ENCODE measurements at places on chromosomes 4 and X. TPM values are rescaled to one million over a fixed set of nuclear protein-coding genes. Genes with fewer than 3 reads are reported as not detected.

GRCh38 chr4:153832720-153833287 lies 43.9 kb upstream of the SFRP2 start:
- no peak for DNase-seq

DNA sequence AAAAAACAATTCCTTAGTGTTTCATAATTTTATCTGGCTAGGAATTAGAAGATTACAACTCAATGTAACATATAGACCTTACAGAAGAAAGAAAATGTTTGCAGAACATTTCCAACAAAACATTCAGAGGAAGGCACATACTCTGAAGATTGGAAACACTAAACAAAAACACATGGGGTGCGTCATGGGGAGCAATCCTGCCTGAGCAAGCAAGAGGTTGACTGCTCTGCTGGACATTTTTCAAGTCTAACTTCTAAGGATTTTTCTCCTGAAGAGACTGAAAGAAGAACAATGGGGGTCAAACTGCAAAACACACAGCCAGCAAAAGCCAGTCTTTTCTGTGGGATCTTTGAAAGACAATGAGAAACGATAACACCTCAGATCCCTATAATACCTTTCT lies 182.8 kb downstream of the GUCY2F start:
- no peak for DNase-seq

DNA sequence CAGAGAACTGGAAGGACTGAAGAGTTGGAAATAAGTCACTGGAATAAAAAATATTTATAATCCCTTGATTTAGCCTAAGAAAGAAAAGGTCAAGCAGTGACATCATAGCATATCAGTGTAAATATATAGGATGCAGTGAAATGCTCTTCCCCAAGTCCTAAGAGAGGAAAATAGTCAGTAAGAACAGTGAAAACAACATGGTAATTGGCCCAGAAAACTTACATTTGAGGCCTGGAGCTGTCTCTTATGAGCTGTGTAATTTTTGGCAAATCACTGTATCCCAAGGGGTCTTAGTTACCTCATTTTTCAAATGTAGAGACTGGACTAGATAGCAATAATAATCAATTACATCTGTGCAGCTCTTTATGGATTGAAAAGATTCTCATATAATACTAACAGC lies 255.7 kb upstream of the AR start:
- DNase-seq: no peak

The BMP3 gene
- 0.68 TPM for total RNA-seq

- no peak for DNase-seq
Observed at GRCh38 chr4:7347981-7348380, 86.7 kb downstream of the PSAPL1 start.

GRCh38 chrX:123731987-123732669 lies 724 bp downstream of the THOC2 start:
- no peak for DNase-seq

DNA sequence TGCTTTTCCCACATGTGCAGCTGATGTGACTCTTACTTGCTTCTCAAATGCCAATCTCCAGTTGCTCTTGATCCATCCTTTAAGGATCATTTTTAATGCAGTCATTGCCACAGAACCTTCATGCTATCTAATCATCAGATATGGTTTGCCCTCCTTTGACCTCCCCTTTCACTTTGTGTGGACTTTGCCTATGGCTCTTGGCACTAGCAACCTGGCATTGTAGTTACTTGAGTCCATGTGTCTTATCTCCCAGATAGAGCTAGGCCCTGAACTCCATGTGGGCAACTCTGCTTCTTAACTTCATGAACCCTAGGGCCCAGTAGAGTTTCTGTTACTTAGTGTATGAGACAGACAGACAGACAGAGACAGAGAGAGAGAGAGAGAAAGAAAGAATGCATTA lies 41.6 kb downstream of the MTM1 start:
- no peak for DNase-seq

The MXRA5 gene
- 0.14 TPM for total RNA-seq

The ALB gene
- total RNA-seq: not detected

DNA sequence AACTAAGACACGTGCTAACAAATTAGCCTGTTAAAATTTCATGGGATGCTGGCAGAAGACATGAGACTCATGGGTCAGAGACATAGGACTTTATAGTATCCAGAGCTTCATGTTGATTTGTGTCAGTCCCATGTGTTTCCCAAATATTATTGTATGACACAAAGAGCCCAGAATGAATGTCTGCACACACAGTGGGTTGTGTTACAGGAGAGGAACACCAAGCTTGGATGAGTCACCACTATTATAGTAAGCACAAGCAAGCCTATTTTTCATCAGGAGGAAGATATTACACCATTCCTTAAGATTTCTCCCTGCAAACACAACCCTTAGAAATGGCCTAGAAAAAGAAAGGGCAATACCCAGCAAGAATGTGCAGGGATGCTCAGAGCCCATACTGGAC lies 15.4 kb downstream of the BBS12 start:
- no peak for DNase-seq

The JADE3 gene
- 5.2 TPM for total RNA-seq

DNA sequence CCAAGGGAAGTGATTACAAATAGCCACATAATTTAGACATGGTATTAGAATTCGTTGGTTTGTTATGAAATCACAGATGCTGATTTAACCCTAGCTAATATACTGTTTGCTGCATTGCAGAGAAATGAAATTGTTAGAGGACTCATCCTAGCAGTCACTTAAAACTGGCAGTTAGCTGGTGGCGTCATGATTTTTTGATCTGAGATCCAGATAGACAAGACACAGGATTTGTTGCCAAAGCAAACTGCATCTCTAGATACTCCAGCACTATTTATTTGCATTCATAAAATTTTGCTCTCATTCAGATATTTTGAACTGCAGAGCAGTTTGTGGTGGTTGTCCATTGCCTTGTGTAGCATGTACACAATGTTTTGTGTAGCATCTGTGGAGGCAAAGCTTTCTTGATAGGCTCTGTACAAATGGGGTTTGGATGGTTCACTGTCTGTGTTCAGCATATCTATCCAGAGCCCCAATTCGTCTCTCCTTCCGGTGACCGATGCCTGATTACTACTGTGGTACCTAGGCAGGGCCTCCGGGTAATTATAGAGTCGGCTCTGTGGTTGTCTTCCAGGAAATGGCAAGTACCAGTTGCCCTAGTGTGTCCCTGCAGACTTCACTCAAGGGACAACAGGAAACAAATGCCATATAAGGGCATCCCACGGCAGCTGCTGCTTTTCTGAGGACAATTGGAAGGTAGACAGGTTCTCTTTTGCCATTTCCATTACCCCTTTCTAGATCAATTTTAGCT lies 30.1 kb upstream of the SPARCL1 start:
- DNase-seq: no peak

GRCh38 chrX:14015941-14016340 lies 13.8 kb downstream of the GEMIN8 start:
- DNase-seq: no peak

The IQCM gene
- not detected for total RNA-seq

DNA sequence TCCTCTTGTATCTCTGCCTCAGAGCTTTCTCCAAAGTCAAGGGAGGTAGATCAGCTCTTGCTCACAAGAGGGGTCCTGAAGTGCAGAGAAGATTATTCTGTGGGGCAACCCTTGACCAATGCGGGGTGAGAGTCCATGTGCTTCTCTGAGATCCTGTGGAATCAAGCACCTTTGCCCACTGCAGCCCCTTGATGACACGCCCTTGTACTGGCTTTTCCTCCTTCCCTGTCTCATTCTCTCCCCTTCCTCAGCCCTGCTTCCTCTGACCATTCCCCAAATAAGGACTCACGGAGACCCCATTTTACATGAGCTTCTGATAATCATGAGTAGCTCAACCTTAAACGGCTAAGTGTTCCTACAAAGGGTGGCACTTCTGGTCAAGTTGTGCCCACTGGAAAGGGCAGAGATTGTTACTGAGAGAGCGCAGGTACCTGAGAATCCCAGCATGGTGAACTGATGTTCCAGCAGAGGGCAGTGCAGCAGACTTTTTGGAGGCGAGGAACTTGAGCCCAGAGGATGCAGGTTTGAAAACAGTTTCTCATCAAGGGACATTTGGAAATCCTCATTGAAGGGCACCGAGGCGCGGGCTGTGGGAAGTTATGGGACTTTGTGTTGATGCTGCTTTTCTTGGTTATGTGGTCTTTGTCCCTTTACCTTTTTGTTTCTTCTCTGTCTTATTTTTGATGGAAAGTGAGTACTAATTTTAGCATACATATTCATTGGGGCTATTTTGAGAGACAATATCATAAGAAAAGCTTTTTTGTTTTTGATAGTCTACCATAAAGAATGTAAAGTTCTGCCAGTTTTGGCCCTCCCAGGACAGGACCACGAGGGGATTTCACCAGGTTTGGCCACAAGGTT lies 201.3 kb downstream of the RBM46 start:
- DNase-seq: no peak

DNA sequence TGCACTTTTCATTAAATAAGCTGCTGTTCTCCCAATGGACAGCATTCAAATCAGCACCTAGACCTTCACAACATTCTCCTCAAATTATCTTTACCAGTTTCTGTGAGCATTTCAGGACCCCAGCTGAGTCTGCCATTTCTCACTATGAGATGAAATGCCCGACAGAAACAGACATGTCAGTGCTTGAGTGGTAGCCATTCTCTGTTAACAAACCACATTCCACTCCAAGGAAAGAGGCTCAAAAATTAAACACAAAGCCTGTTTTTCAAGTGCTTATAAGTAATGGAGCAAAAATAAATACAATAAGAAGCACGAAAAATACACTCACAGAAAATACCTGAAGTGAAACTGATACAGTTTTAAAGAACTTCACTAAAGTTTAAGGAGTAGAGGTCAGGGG lies 320.2 kb upstream of the PRPS2 start:
- no peak for DNase-seq

The PROM1 gene
- total RNA-seq: 7.1 TPM

GRCh38 chr4:1310031-1310795 lies 20.5 kb downstream of the MAEA start:
- DNase-seq: no peak

- no peak for DNase-seq
Observed at GRCh38 chrX:36336751-36337150, 417.2 kb downstream of the CFAP47 start.

GRCh38 chr4:104073229-104073628 lies 353.4 kb upstream of the TACR3 start:
- DNase-seq: no peak

DNA sequence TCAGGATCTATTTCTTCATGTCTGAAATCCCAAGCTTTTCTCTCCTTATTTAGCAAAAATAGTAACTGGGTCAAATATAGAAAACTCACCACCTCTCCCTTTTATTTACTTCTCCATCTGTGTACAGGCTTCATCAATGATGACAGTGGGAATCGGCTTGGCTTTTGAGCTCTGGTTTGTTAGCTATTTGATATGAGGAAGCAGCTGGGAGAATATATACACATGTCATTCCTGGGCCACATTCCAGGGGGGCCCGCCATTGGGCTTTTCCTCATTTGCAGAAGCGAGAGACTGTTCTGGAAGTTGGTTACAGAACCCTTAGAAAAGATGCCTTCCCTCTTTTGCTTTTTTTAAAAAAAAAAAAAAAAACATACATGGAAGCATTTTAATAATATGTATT lies 107.4 kb upstream of the F9 start:
- no peak for DNase-seq

The NDP gene
- total RNA-seq: 0.71 TPM

DNA sequence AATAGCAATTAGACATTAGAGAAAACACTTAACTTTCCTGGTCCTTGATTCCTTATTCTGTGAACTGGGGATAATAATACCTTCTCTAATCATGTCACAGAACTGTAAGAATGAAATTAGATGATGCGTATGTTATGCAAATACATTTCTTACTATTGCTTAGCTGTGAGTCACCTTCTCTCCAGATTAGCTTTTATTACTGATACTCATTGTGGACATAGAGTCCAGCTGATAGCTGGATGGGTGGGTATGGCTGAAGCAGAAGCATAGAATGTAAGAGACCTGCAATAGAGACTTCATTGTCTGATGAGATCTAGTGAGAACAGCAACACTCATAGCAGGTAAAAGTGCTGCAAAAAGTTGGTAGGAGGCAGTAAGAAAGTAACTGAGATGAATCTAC lies 437.2 kb upstream of the ZFP42 start:
- DNase-seq: no peak

The MED12 gene
- total RNA-seq: 48.8 TPM

- no peak for DNase-seq
Observed at GRCh38 chr4:162685410-162685809, 481.3 kb downstream of the NAF1 start.

DNA sequence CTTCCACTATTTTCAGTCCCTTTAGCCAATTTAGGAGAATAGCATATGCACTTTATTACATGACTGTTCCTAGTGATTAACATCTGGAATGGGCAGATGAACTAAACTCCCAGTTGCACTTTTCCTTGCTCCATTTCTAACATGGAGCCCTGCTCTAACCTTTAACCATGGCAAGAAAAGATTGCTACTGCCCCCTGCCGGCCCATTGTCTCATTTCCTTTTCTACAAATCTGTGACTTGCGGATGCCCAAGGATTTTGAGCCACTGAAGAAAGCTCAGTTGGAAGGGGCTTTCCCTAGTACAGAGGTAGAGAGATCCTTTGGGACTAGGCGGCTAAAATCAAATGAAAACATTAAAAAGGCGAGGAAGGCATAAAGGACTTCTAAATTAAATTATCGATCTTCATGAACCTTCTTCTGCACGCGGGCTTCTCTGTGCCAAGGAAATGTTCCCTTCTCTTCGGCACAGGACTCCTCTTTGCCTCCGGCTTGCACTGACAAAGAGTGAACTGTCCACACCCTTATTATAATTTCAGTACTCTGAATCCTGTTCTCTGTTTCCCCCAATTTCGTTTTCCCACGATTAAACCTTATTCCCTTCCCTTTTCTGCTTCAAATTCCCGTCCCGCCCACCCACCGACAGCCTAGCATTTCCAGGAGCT lies 577 bp upstream of the GLRA2 start:
- DNase-seq: no peak

The ARAP2 gene
- total RNA-seq: 8.3 TPM

DNA sequence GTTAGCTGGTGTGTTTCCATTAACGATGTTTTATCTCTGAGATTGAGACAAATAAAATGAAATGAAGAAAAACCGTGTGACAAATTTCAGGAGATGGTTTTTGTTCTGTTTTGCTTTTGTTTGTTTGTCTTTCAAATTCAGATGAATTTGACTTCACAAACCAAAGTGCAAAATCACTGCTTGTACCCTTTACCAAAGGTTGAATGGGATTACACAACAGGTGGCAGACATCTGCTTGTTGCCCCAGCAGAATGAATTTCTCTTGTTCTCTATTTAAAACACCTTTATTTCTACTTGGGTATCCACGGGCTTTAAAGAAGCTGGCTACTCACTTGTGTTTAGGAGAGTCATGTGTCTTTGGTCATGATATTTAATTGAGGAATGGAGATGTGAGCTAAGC lies 239.7 kb upstream of the CLNK start:
- DNase-seq: no peak

DNA sequence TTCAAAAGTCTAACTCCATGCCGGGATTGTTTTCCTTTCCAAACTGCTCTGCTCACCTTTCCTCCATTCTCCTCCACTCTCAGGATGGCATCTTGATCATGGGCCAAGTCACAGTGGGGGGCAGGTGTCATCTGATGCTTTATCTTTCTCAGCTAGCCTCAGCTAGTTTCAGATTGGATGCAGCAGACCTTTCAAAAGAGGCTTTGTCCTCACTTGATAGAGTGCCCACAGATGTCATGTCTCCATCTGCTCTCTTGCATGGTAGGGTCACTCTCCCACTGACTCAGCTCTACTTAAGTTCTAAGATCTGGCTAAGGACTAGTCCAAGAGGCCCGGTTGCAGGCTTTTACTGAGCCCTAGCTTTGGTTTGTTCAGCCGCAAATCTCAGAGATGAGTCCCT lies 341.8 kb upstream of the GALNT7 start:
- no peak for DNase-seq

GRCh38 chr4:61251129-61251528 lies 51.0 kb downstream of the ADGRL3 start:
- DNase-seq: no peak

The RASSF6 gene
- not detected for total RNA-seq

Data from thoracic aorta (tissue), 2 donors.